Right lobe of liver (tissue), 6 donors: ENCODE measurements at places on chromosomes 7 and 10. TPM values are rescaled to one million over a fixed set of nuclear protein-coding genes. Genes with fewer than 3 reads are reported as not detected.

PTPRE gene
- total RNA-seq, result 2.3 TPM

PLEKHS1 gene
- total RNA-seq, result not detected

ZFYVE27 gene
- total RNA-seq, result 19.3 TPM

TFPI2 gene
- total RNA-seq, result 2.6 TPM

TMEM196 gene
- total RNA-seq, result not detected

CD36 gene
- 43.7 TPM for total RNA-seq

CHAT gene
- total RNA-seq, result not detected

RNF32 gene
- total RNA-seq, result not detected

RABGEF1 gene
- 9.9 TPM for total RNA-seq

PSPH gene
- total RNA-seq, result 5.3 TPM

FMC1 gene
- total RNA-seq, result 6.4 TPM

HSPA12A gene
- total RNA-seq, result 2.3 TPM

WDFY4 gene
- 1.4 TPM for total RNA-seq

PNLIPRP3 gene
- total RNA-seq, result not detected

TLX1 gene
- 0.60 TPM for total RNA-seq

GPR15LG gene
- total RNA-seq, result not detected

AS3MT gene
- total RNA-seq, result 8.8 TPM

FAM24B gene
- total RNA-seq, result 0.75 TPM

FAM25C gene
- total RNA-seq, result not detected

RARRES2 gene
- 552 TPM for total RNA-seq

SCART1 gene
- 1.6 TPM for total RNA-seq

LRMDA gene
- total RNA-seq, result 13.2 TPM

TRIM50 gene
- not detected for total RNA-seq

GNGT1 gene
- total RNA-seq, result not detected

COX15 gene
- total RNA-seq, result 29.0 TPM

MUC3A gene
- total RNA-seq, result 10.2 TPM

ANKRD7 gene
- not detected for total RNA-seq

CALHM3 gene
- not detected for total RNA-seq

PARD3 gene
- 19.1 TPM for total RNA-seq

ITGA8 gene
- 0.18 TPM for total RNA-seq

ASB10 gene
- not detected for total RNA-seq

FAM131B gene
- 0.29 TPM for total RNA-seq

CALHM1 gene
- total RNA-seq, result not detected

SPDYE6 gene
- total RNA-seq, result not detected

CYP2E1 gene
- total RNA-seq, result 1,651 TPM

KLF14 gene
- not detected for total RNA-seq

SPDYE16 gene
- 0.20 TPM for total RNA-seq

CPED1 gene
- 34.0 TPM for total RNA-seq

MGMT gene
- 36.5 TPM for total RNA-seq

LRRC17 gene
- total RNA-seq, result 1.7 TPM

MGAM2 gene
- 4.4 TPM for total RNA-seq
